ENCODE measurements at places on chromosomes 4 and X. TPM values are rescaled to one million over a fixed set of nuclear protein-coding genes. Genes with fewer than 3 reads are reported as not detected.

DNA sequence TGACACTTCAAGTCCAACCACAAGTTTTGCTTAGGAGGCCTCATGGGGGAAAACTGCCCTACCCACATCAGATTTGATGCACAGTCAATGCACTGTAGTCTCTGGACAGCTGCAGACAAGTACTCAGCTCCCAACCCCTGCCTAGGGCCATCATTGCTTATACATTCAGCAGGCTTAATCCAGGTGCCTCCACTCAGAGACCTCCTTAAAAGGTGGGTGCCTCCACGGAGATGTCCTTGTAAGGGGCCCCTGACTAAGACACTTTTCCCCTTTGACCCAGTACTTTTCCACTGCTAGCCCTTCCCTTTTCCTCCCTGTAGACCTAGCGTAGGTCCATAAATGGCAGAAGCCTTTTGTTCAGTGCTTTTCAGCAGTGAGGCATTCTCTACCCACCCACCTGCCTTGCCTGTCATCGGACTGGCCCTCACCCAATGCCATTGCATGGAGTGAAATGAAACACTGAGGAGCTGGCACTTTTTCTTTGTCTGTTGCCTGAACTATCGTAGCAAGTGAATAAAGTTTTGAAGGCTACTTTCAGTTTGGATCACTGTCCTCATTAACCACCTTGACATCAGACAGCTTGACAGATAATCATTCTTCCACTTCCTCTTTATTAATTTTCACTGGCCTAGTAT lies 23.8 kb upstream of the PLK4 start:
- DNase-seq, result no peak
- H3K36me3 ChIP-seq, result peaks cover 11% of the 10 kb centered on the region
- peaks cover 3% of the 10 kb centered on the region for H3K4me1 ChIP-seq
- no peak overlapping the region for H3K4me3 ChIP-seq

DNA sequence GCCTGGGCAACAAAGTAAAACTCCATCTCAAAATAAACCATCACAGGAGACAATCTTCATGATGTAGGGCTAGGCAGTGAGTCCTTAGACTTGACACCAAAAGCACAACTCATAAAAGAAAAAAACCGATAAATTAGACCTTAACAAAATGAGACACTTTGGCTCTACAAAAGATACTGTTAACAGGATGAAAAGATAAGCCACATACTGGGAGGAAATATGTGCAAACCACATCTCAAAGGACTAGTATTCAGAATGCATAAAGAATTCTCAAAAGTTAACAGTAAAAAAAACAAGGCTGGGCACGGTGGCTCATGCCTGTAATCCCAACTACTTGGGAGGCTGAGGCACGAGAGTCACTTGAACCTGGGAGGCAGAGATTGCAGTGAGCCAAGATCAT lies 13.2 kb downstream of the EFHC2 start:
- H3K27ac ChIP-seq, result no peak overlapping the region
- DNase-seq, result no peak
- peaks cover 6% of the 10 kb centered on the region for H3K4me1 ChIP-seq

DNA sequence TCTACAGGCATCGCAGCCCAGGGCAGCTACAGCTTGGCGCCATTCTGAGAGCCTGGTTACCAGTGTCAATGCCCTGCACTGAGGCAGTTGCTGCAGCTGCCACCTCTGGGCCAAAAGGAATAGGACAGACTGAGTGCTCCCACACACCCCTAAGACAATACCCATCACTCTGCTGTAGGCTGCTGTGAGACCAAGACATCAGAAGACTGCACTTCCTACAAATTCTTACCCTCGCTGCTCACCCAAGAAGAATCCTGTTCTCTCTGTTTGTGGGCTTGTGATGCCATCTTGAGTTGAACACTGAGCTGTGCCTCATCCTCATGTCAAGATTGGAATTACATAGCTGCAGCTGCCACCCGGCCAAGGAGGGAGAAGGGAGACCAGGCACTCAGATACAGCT lies 1847.0 kb upstream of the PCDH10 start:
- no peaks in the 10 kb centered on the region for H3K27me3 ChIP-seq
- H3K4me1 ChIP-seq, result no peaks in the 10 kb centered on the region
- H3K27ac ChIP-seq, result no peak overlapping the region
- H3K36me3 ChIP-seq, result no peaks in the 10 kb centered on the region

- H3K4me1 ChIP-seq, result peaks cover 4% of the 10 kb centered on the region
- no peaks in the 10 kb centered on the region for H3K27me3 ChIP-seq
- no peak for DNase-seq
- H3K36me3 ChIP-seq, result peaks cover 62% of the 10 kb centered on the region
- H3K4me3 ChIP-seq, result no peak overlapping the region
Observed at GRCh38 chr4:55955710-55956109, 7.0 kb downstream of the CEP135 start.

Gene MAGEC1
- total RNA-seq, result not detected

Gene CCDC110
- total RNA-seq, result not detected

Measured in activated T-helper 2 cell treated with anti-CD3 and anti-CD28 coated beads, Interferon-gamma antibody, Interleukin-2, Interleukin-4, amounts not matched to agents 10 μg/mL and 5 μg/mL and 100 μg/mL, durations not matched to agents 14 hours and 24 hours and 36 hours (primary cell).